ENCODE measurements at places on chromosomes 5 and 9. TPM values are rescaled to one million over a fixed set of nuclear protein-coding genes. Genes with fewer than 3 reads are reported as not detected.

DNA sequence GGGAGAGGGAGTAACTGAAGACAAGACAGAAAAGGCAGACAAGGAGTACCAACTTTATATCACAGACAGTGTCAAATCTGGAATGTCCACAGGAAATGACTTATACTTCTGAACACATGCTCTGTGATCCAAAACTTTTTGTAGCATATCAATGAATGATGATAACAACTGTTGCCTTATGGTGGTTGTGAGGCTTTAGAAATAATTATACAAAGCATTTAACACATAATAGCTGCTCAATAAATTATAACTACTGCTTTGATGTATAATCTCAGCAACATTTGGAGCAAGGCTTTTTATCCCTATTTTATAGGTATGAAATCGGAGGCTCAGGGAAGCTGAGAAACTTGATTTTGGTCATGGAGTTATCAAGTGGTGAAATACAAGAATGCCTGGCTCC lies 3.3 kb upstream of the ASTN2 start:
- peaks cover 13% of the 10 kb centered on the region for H3K27me3 ChIP-seq
- DNase-seq = no peak
- H3K36me3 ChIP-seq = no peaks in the 10 kb centered on the region
- H3K4me3 ChIP-seq = no peak overlapping the region
- H3K27ac ChIP-seq = no peak overlapping the region
- H3K4me1 ChIP-seq = peaks cover 4% of the 10 kb centered on the region

DNA sequence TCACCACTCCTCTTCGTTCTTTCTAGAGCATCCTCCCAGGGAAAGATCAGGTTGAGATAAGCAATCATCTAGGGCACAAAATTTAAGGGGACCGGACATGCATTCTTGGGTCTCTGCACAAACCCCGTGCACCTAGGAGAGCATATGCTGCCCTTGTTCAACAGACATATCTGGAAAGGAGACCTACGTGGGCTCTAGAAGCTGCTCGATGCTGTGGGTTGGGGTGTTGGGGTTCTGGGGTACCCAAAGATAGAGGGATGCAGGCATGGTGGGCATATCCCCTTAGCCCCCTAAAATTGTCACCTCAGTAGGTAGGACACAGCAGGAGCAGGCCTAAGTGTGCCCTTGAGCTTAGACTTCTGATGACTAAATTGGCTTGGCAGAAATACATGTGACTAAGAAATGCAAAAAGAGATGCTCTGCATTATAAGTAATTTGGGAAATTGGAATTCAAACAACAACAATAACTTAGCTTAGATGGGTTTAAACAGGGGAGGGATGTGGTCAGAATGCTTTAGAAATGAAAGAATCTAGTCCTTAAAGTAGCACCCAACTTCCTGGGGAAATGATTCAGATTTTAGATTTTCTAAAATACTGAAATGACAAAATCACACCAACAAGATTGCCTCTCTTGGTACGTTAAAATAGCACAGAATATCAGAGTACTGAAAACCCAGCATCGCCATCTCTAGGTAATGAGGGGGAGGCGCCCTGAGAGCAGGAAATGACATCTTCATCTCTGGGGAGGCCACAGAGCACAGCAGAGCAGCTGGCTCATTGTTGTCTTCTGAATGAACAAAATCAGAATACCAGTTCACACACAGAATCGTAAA lies 172.3 kb downstream of the GNA14 start:
- H3K4me3 ChIP-seq = no peak overlapping the region
- no peak for DNase-seq
- H3K27ac ChIP-seq = no peak overlapping the region
- H3K4me1 ChIP-seq = peaks cover 8% of the 10 kb centered on the region
- H3K36me3 ChIP-seq = no peaks in the 10 kb centered on the region

DNA sequence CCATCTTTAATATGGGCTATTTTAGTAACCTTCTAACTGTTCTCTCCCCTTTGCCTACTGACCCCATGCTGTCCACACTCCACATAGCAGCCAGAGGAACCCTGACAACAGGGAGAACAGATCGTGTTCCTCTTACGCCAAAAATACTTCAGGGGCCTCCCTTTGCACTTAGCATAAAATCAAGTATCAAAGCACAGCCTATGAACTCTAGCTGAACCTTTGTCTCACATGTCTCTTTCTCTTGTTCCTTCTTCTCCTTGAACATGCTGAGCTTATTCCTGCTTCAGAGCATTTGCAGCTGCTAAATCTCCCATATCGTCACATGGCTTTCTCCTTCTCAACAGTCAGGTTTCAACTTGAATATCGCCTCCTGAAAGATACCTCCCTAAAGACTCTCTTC lies 698.8 kb upstream of the C9orf72 start:
- no peaks in the 10 kb centered on the region for H3K27me3 ChIP-seq
- no peak for DNase-seq
- H3K36me3 ChIP-seq = peaks cover 3% of the 10 kb centered on the region
- no peaks in the 10 kb centered on the region for H3K4me1 ChIP-seq
- no peak overlapping the region for H3K4me3 ChIP-seq

DNA sequence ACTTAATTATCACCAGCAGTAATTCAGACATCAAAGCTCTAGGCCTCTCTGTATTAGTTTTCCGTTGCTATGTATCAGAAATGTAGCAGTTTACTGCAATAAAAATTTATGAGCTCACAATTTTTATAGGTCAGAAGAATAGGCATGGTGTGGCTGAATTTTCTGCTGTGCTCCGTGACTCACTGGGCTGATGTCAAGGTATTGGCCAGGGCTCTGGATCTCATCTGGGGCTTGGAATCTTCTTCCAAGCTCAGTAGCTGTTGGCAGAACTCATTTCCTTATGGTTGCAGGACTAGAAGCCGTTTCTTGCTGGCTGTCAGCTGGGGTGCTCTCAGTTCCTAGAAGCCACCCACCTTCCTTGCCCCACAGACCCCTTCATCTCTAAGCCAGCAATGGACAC lies 66.3 kb downstream of the PSAT1 start:
- peaks cover 4% of the 10 kb centered on the region for H3K36me3 ChIP-seq
- H3K4me1 ChIP-seq = no peaks in the 10 kb centered on the region
- H3K4me3 ChIP-seq = no peak overlapping the region
- no peaks in the 10 kb centered on the region for H3K27me3 ChIP-seq

DNA sequence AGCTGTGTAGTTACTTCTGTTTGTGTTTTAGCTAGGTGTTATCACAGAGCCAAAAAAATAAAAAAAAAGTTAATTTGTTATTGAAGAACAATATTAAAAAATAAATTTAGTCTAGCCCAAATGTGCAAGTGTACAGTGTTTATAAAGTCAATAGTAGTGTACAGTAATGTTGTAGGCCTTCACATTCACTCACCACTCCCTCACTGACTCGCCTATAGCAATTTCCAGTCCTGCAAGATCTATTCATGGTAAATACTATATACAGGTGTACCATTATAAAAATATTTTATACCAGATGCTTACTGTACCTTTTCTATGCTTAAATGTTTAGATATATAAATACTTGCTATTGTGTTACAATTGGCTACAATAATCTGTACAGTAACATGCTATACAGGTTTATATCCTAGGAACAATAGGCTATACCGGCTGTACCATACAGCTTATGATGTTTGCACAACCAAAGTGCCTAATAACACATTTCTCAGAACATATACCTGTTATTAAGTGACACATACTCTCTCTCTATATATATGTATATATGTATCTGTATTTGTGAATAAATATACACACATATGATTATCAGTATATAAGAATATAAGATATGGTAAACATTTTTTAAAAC lies 341.4 kb upstream of the EDIL3 start:
- H3K4me1 ChIP-seq = peaks cover 4% of the 10 kb centered on the region
- no peak for DNase-seq
- no peaks in the 10 kb centered on the region for H3K27me3 ChIP-seq
- no peak overlapping the region for H3K27ac ChIP-seq
- H3K36me3 ChIP-seq = no peaks in the 10 kb centered on the region
- H3K4me3 ChIP-seq = no peak overlapping the region

- H3K27ac ChIP-seq = no peak overlapping the region
- H3K4me3 ChIP-seq = no peak overlapping the region
Observed at GRCh38 chr9:35179347-35180280, 17.8 kb downstream of the UNC13B start.

Gene TMEFF1
- total RNA-seq = 43.1 TPM

Measured in neural crest cell (in vitro differentiated cells).